ENCODE measurements at places on chromosomes 7 and 10.

- no peak for DNase-seq
Observed at GRCh38 chr7:90681336-90682022, 85.4 kb downstream of the CDK14 start.

- DNase-seq, result no peak
Observed at GRCh38 chr7:2866601-2867000, 22.5 kb upstream of the GNA12 start.

- DNase-seq, result no peak
Observed at GRCh38 chr7:110388457-110388856, 702.5 kb upstream of the LRRN3 start.

- DNase-seq, result no peak
Observed at GRCh38 chr10:13924040-13924725, 337.4 kb downstream of the PRPF18 start.

DNA sequence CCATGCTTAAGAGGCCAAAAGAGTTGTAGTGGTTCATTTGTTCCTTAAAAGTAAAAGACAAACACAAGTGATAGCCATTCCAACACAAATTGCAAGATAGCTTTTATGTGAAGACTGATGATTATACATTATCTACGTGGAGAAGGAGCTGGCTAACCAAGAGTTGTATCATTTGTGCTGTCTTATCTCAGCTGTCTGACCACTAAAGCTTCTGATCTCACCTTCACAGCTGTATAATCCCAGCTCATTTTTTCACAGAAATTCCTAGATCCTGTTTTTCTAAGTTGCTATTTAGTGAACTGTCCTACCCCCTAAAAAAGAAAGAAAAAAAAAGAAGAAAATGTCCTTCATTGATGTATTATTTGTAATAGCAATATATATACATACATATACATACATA lies 9.8 kb downstream of the USP6NL start:
- DNase-seq, result no peak

GRCh38 chr10:61987951-61988379 lies 86.5 kb downstream of the ARID5B start:
- DNase-seq, result peak; percentile 45

- no peak for DNase-seq
Observed at GRCh38 chr7:96041171-96041570, 268.8 kb downstream of the DYNC1I1 start.
